SW480 (cell line): ENCODE measurements at places on chromosomes 7 and 10.

GRCh38 chr7:4684846-4685245 lies 2.8 kb downstream of the FOXK1 start:
- no peak for DNase-seq

- DNase-seq = peak; percentile 40
Observed at GRCh38 chr10:49518982-49519578, 19.8 kb downstream of the ERCC6 start.

- no peak for DNase-seq
Observed at GRCh38 chr7:39624935-39625694, 1.7 kb downstream of the RALA start.

DNA sequence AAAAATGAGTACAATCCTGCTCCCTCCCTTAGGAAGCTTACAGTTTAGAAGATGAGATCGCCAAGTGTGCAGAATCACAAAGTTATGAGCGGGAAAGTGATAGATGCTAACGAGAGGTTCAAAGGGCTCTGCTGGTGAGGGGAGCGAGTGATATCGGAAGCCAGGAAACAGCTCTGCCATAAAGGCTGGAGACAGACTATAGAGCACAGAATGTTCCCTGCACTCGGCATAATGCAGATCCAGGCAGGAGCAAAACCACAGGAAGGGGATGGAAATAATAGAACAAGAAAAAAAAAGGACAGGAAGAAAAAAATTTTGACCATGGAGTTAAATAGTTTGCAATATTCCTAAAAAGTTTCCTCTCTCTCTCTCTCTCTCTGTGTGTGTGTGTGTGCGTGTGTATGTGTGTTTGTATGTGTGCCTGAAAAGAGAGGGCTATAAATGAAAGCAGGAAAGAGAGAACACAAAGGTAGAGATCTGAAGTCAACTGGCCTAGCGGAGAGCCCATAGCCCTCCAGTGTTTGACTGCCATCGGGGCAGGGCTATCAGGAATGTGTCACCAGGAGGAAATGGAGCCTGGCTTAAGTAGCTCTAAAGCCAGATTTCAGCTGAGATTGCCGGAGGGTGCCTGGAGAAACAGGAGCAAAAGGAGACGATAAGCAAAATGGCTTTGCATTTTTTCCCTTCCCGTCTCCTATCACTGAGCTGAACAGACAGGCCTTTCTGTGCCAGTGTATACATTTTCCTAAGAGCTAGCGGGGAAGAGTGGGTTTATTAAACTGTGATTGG lies 175.8 kb upstream of the LYZL1 start:
- DNase-seq = peak; percentile 51

- peak; percentile 47 for DNase-seq
Observed at GRCh38 chr10:74728225-74728624, 98.2 kb upstream of the KAT6B start.

DNA sequence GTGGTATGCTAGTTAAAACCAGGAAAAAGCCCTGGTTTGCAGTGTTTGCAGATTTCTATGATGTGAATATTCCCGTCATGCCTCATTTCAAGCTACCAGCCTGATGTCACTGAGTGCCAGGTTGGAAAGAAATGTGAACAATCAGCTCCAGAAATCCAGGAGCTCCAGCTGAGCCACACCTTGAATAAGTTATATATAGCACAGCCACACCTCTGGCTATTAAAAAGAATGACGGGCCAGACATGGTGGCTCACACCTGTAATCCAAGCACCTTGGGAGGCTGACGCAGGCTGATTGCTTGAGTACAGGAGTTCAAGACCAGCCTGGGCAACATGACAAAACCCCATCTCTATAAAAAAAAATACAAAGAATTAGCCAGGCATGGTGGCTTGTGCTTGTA lies 18.7 kb upstream of the SLF2 start:
- no peak for DNase-seq

DNA sequence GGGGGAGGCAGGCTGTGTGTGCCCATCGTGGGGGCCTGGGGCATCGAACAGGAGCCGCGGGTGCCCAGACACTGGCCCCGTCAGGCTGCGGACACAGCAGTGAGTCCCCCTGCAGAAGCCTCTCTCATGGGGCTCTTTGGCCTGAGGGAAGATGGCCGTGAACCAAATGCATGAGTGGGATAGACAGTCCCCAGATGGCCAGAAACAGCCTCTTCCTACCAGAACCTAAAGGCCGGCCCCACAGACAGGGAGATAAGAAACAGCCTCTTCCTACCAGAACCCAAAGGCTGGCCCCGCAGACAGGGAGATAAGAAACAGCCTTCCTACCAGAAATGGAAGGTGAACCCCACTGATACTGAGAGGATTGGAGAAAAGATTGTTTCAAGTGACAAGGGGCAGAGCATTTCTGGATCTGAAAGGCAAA lies 16.6 kb downstream of the IDI2 start:
- DNase-seq = no peak

DNA sequence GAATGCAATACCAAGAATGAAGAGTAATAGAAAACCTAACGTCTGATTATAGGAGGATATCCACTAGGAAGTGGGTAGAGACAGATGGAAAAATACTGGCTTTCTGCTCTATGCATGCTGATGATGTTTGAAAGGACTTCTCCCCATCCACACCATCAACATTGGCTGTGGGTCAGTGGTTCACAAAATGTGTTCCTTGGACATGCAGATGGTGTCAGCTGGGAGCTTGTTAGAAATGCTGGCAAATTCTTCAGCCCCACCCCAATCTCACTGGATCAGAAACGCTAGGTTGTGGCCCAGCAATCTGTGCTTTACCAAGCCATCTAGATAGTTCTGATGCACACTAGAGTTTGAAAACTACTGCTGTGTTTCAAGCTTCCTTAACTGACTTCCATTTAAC lies 164.1 kb downstream of the PPP1R17 start:
- DNase-seq = no peak

DNA sequence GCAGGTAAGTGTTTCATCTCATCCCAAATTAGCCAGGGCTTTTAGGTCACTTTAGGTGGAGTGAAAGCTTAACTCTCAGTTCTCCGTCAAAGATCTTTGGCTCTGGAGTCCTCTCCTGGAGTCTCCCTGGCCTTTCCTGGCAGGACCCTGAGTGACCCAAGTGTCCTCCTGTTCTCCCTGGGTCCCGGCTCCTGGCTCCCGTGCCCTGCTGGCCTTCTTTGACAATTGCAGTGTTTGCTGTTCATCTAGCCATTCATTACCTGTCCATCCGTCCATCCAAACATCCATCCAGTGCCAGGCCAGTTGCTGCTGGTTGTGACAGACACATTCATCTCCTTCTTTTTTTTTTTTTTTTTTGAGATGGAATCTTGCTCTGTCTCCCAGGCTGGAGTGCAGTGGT lies 6.2 kb upstream of the TPST1 start:
- DNase-seq = no peak
